CD4-positive, alpha-beta memory T cell (primary cell): ENCODE measurements at places on chromosomes 4 and X.
A peak's percentile ranks its signal among the peaks of the same experiment; 100 is the strongest.

DNA sequence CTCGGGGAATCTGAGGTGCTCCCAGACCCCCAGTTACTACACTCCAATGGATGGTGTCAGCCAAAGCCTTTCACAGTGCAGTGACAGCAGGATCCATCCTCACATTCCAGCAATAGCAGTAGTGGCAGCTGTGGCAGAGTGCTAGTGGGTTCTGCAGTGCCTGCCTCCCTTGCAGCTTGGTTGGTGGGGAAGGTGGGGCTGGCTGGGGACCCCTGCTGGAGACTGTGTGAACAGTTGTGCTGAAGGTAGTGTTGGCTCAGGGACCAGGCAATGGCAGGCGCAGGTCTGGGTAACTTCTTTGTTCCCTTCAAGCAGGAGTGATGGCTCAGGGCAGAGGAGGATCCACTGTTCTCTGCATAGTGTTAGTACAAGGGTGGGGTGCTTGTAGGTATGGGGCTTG, 343.7 kb upstream of the TRAM1L1 start:
- DNase-seq, result no peak

DNA sequence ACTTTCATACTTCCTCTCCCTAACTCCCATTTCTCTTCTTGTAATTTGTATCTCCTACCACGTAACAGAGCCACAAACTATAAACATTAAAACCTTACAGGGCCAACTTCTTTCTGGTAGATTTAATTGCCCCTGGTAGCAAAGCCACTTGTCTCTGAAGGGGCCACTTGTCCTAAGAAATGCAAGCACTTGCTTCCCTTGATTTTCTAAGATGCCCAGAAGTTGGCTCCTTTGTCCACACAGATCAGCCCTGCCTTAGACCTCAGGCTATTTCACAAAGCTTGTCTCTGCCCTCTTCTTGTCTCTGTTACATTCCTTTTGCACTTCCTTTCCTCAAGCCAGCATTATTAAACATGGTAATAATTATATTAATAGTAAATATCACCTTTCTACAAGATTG, 80.6 kb upstream of the CXXC4 start:
- DNase-seq, result no peak

- no peak for DNase-seq
These were observed 39.6 kb downstream of the ZNF827 start for GRCh38 chr4:145898926-145899531.

DNA sequence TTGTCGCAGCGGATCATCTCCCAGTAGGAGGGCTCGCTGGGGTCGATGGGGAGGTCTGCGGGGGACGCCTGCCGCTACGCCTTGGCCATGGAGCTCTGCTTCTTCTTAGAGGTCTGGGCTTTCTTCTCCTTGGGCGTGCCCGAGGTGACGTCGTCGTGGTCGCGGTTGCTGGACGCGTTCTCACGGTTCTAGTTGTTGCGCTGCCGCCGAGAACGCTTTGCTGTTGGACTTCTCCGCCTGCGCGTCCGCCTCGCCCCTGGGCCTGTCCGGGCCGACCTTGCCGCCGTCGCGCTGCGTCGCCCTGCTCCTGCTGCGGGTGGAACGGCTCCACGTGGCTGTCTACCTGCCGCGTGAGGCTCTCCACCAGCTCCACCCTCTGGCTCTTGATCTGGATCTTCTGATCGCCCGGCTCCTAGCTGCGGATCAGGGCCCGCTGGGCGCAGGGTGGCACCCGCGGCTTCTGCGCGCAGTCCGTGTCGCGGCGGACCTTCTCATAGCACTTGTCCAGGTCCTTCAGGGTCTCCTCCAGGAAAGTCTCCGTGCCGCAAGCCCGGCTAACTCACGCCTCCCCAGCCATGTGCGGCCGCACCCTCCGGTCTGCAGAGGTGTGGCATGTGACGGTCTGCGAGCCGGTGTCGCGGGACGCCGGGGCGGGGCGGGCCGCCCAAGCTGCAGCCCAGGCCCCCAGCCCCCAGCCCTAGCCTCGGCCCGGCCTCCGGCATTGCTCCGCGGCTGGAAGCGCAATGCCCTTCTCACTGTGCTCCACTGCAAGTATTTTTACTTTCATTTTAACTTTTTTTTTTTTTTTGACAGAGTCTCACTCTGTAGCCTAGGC, 40.5 kb upstream of the OGT start:
- peak; percentile 46 for DNase-seq

DNA sequence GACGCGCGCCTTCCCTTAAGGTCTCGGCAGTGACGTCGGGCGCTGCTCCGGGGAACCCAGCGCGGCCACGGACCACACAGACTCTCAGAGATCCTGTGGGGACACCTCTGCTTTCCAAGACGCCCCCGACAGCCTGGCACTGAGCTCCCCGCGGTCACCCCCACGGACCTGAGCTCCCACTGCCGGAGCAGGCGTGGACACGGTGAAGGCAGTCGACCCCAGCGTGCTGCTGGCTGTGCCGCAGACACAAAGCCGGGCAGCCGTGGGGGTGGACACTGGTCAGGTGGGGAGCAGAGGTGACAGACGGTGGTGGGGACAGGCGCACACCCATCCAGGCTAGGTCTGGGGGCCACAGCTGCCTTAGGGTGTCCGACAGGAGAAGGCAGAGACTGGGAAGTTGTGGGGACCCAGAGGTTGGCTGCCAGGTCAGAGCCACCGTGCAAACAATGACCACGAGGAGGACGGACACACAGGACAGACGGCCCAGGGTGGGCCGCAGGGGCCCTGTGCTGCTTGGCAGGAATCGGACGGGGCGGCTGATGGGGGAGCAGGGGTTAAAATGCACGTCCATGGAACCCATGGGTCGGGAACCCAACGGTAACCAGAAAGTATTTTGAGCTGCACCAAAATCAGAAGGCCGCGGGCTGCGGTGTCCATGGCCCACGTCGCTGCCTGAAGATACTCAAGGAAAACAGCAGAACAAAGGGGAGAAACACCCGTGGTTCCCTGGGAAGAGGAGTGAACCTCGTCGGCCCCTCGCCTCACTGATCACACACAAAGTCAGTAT, 16.6 kb upstream of the GTPBP6 start:
- no peak for DNase-seq

DNA sequence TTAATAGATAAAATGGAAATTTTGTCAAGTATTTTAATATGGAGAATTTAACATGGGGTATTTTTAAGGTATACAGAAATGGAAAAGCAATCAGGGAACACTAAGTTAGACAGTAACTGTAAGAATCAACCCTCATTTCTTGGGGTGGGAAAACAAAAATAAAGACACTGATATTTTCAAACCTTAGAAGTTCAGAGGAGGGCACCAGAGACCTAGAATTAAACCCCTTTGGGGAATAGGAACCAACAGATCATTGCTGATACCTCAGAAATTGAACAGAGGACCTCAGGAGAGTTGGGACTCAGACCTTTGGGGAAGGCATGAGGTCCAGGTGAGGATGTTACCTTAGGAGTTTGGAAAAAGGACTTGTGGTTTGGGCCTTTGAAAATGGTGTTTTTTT, 435.6 kb downstream of the TMA16 start:
- no peak for DNase-seq

- DNase-seq, result no peak
These were observed 19.9 kb downstream of the ABCG2 start for GRCh38 chr4:88138561-88138960.

GRCh38 chrX:139931646-139932072, 1.2 kb downstream of the ATP11C start:
- no peak for DNase-seq
